Mammary microvascular endothelial cell (primary cell): ENCODE measurements at places on chromosomes 6 and 20. TPM values are rescaled to one million over a fixed set of nuclear protein-coding genes. Genes with fewer than 3 reads are reported as not detected.

The SLC24A3 gene
- not detected in 2 replicates for total RNA-seq

The LTB gene
- total RNA-seq: 2.2 and 7.0 TPM in 2 replicates

The MEP1A gene
- not detected in 2 replicates for total RNA-seq

The TFAP2D gene
- total RNA-seq: not detected in 2 replicates

The EPM2A gene
- total RNA-seq: 2.2 and 2.7 TPM in 2 replicates

The CCN6 gene
- total RNA-seq: not detected in 2 replicates

The UNC5CL gene
- total RNA-seq: not detected in 2 replicates

The SCGN gene
- total RNA-seq: not detected in 2 replicates

The LIME1 gene
- 3.9 and 5.5 TPM in 2 replicates for total RNA-seq

The TCP11 gene
- not detected in 2 replicates for total RNA-seq

The CLPSL2 gene
- not detected in 2 replicates for total RNA-seq

The SPATS1 gene
- total RNA-seq: not detected in 2 replicates

The BANF2 gene
- not detected in 2 replicates for total RNA-seq

The RBM38 gene
- 35.5 and 40.7 TPM in 2 replicates for total RNA-seq

The SLC22A23 gene
- 6.9 and 10.4 TPM in 2 replicates for total RNA-seq

The TMEM63B gene
- total RNA-seq: 16.6 and 18.5 TPM in 2 replicates

The SPAG4 gene
- 3.2 and 5.1 TPM in 2 replicates for total RNA-seq

The BTN1A1 gene
- not detected in 2 replicates for total RNA-seq

The LY86 gene
- total RNA-seq: not detected in 2 replicates

The CCM2L gene
- total RNA-seq: 12.3 and 13.9 TPM in 2 replicates

The NOTCH4 gene
- total RNA-seq: 89.3 and 98.6 TPM in 2 replicates

The PFDN4 gene
- 110 and 132 TPM in 2 replicates for total RNA-seq

The RNF182 gene
- total RNA-seq: 4.2 and 5.3 TPM in 2 replicates

The LTA gene
- 0.13 TPM in 1 of 2 replicates, not detected in the other for total RNA-seq

The RAET1L gene
- total RNA-seq: not detected in 2 replicates

The CHMP4B gene
- total RNA-seq: 64.1 and 68.0 TPM in 2 replicates

The MYH7B gene
- total RNA-seq: not detected in 2 replicates

The CLVS2 gene
- not detected in 2 replicates for total RNA-seq

The LCA5 gene
- total RNA-seq: 4.6 and 4.7 TPM in 2 replicates

The KCNK15 gene
- total RNA-seq: not detected in 2 replicates

The SAPCD1 gene
- 0.67 and 1.7 TPM in 2 replicates for total RNA-seq

The MRPS10 gene
- 45.4 and 47.9 TPM in 2 replicates for total RNA-seq

The FAM83D gene
- total RNA-seq: 51.6 and 57.4 TPM in 2 replicates

The RSPH9 gene
- total RNA-seq: 0.13 TPM in 1 of 2 replicates, not detected in the other

The HMGCLL1 gene
- not detected in 2 replicates for total RNA-seq

The WFDC2 gene
- total RNA-seq: not detected in 2 replicates

The LRP11 gene
- 17.5 and 18.4 TPM in 2 replicates for total RNA-seq

The TFAP2B gene
- under 0.01 TPM in 1 of 2 replicates, not detected in the other for total RNA-seq

The TMEM244 gene
- not detected in 2 replicates for total RNA-seq

The FNDC1 gene
- total RNA-seq: not detected in 2 replicates

The EPB41L1 gene
- total RNA-seq: 3.1 and 8.2 TPM in 2 replicates

The FAM83B gene
- not detected in 2 replicates for total RNA-seq

The AGPAT4 gene
- total RNA-seq: 4.1 and 5.0 TPM in 2 replicates

The RAB32 gene
- 107 and 115 TPM in 2 replicates for total RNA-seq

The MATN4 gene
- 0.20 TPM in 1 of 2 replicates, not detected in the other for total RNA-seq

The SLC22A2 gene
- not detected in 2 replicates for total RNA-seq

The GRM1 gene
- not detected in 2 replicates for total RNA-seq
